ENCODE measurements at places on chromosomes 2 and 18.

GRCh38 chr2:42848726-42849290 lies 56.4 kb upstream of the HAAO start:
- no peak overlapping the region for H3K4me3 ChIP-seq
- no peaks in the 10 kb centered on the region for H3K27me3 ChIP-seq
- DNase-seq = peak; percentile 20
- no peaks in the 10 kb centered on the region for H3K4me1 ChIP-seq

DNA sequence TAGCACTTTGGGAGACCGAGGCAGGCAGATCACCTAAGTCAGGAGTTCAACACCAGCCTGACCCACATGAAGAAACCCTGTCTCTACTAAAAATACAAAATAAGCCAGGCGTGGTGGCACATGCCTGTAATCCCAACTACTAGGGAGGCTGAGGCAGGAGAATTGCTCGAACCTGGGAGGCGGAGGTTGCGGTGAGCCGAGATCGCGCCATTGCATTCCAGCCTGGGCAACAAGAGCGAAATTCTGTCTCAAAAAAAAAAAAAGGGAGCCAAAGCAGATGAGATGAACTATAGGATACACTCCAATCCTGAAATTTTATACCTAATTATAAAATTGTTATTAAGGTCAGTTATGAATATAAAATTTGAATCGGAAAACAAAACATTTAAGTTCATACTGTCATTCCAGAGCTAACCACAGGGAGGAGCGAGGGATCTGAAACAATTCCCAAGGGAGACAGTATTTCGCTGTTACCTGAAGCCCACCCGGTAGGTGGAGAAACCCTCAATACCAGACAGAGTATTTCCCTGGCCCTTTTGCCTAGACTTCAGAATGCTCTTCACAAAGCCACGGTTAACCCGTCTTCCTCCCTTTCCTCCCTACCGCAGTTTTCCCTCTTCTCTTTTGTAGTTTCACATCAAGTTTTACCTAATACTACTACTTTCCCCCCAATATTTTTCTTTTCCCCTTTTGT lies 1.4 kb downstream of the PPM1G start:
- H3K27me3 ChIP-seq = peaks cover 9% of the 10 kb centered on the region
- peak overlapping the region; percentile 94 for H3K4me3 ChIP-seq
- DNase-seq = peak; percentile 80
- peaks cover 21% of the 10 kb centered on the region for H3K36me3 ChIP-seq

DNA sequence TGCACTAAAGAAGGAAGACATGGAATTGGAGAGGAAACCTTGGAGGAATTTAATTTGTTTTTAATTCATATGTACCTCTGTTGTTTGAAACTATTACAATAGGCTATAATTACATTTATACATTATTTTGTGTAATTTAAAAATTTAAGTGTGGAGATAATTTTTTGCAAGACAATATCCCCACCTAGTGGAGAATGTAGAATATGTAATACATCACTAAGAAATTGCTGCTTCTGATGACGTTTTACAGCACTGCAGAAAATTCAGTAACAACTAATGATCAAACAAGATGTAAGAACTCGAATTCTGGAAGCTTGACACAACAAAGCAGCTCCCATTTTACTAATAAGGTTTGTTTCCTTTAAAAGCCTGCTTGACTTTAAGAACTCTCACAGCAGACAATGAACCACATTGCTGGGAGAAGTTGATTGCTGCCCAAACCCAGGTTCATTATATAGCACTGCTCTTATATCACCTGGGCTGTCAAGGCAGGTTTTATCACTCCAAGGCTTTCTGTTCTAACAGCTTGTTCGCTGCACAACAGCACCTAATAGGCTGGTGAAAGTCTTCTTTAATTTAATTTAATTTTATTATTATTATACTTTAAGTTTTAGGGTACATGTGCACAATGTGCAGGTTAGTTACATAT lies 53.4 kb downstream of the THADA start:
- no peak overlapping the region for H3K27ac ChIP-seq
- no peak overlapping the region for H3K4me3 ChIP-seq
- peaks cover 4% of the 10 kb centered on the region for H3K36me3 ChIP-seq
- no peaks in the 10 kb centered on the region for H3K4me1 ChIP-seq
- H3K27me3 ChIP-seq = no peaks in the 10 kb centered on the region
- no peak for DNase-seq

- H3K36me3 ChIP-seq = peaks cover 27% of the 10 kb centered on the region
- no peaks in the 10 kb centered on the region for H3K27me3 ChIP-seq
- H3K4me3 ChIP-seq = no peak overlapping the region
- no peak overlapping the region for H3K27ac ChIP-seq
- H3K4me1 ChIP-seq = no peaks in the 10 kb centered on the region
Observed at GRCh38 chr2:235746257-235746934, 252.6 kb downstream of the AGAP1 start.

DNA sequence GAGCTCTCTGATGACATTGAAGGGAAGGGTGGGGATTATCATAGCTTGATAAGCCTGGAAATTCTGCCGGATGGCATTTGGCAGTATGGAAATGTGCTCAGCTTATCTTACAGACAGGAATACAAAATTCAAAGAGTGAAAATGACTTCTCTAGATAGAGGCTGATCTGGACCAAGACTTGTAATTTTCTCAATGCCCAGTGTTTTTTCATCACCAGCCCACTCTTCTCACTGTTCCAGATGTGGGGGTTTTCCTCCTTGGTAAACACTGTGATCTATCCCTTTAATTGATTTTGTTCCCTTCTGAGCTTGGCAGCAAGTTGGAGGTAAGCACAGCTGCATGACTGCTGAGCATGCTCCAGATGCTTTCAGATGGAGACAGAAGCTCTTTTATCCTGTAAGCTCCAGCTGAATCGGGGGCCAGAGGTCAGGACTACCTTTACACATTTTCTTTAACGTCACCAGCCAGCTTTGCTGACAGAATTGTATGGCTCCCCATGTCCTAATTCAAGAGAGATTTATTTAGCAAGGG lies 287.4 kb upstream of the TCF4 start:
- no peak for DNase-seq
- no peak overlapping the region for H3K4me3 ChIP-seq
- no peaks in the 10 kb centered on the region for H3K36me3 ChIP-seq
- H3K4me1 ChIP-seq = peaks cover 3% of the 10 kb centered on the region
- no peaks in the 10 kb centered on the region for H3K27me3 ChIP-seq

DNA sequence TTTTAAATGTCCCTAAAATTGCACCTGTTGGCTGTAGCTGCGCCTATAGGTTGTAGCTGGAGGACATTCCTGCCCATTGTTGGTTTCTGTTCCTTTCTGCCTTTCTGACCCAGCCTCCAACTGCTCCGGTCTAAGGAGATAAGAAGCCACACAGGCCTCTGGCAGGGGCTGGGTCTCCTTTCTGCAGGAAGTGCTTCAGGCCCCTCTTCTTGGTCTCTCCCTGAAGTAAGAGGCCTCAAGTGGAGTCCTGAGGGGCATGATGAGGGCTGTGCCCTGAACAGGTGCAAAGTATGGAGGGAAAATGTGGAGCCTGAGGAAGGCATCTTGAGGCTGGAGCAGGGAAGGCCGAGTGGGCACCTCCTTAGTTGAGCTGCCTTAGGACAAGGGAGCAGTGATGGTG lies 10.4 kb upstream of the SFTPB start:
- no peak overlapping the region for H3K4me3 ChIP-seq
- H3K36me3 ChIP-seq = no peaks in the 10 kb centered on the region
- no peaks in the 10 kb centered on the region for H3K4me1 ChIP-seq
- DNase-seq = no peak
- peaks cover 15% of the 10 kb centered on the region for H3K27me3 ChIP-seq

DNA sequence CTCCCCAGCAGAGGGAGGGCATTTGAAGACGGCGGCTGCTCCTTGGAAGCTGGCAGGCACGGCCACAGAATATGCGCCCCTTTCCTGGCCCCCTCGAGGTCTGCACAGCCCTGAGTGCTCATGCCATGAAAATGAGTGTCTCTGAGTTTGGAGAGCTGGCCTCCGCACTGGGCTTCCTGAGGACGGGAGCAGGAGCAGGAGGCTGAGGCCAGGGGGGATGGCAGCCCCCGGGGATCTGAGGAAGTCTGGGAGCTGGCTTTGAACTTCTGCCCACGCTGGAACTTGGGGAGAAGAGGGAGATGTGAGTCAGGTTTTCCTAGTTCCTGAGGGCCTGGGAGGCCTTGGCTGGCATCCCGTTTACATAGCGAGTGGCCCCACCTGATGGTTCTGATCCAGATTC lies 47.0 kb downstream of the RRM2 start:
- DNase-seq = peak; percentile 38
- H3K27ac ChIP-seq = no peak overlapping the region
- H3K4me1 ChIP-seq = peaks cover 5% of the 10 kb centered on the region
- H3K4me3 ChIP-seq = no peak overlapping the region
- no peaks in the 10 kb centered on the region for H3K36me3 ChIP-seq

GRCh38 chr2:101850991-101851390 lies 140.8 kb upstream of the IL1R2 start:
- H3K4me1 ChIP-seq = no peaks in the 10 kb centered on the region
- H3K4me3 ChIP-seq = no peak overlapping the region
- no peak for DNase-seq
- no peak overlapping the region for H3K27ac ChIP-seq
- H3K27me3 ChIP-seq = no peaks in the 10 kb centered on the region

GRCh38 chr2:56812432-56812831 lies 628.6 kb downstream of the CCDC85A start:
- no peak overlapping the region for H3K4me3 ChIP-seq
- no peaks in the 10 kb centered on the region for H3K27me3 ChIP-seq
- DNase-seq = no peak

DNA sequence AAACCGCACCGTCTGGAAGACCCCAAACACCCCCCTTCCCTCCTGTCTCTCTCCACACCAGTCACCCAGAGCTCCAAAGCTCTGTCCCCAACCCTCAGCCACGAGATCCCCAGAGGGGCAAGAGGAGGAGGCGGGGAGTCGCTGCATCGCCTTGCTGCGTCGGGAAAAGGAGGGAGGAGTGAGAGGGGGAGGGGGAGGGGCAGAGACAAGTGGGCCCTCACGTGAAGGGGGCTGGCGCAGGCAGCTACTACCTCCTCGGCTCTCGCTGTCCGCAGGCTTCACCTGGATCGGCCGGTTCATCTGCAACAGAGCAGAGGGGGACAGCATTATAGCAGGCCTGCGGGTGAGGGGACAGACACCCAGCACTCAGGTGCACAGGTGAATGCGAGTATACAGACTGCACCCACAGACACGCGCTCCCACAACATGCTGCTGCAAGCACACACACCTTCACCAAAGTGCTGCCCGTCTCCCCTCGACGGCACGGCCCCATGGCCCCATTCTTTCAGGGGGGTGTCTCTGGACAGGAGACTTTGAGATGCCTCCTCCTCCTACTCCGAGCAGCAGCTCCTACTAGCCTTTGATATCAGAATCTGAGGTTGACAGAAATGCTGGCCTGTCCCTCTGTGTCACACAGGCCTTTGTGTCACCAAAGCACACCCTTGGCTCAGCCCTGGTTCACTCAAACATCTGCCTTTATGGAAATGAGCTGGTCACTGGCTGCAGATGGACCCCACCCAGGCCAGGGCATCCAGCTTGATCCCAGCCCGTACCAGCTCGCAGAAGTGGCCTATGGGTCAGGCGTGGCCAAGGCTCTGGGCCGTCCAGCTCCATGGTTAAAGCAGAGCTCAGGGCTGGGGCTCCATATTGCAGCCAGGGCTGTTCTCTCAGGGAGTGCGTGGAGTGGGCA lies 243.8 kb downstream of the CELF4 start:
- DNase-seq = peak; percentile 70
- peaks cover 6% of the 10 kb centered on the region for H3K27me3 ChIP-seq
- H3K4me3 ChIP-seq = no peak overlapping the region
- H3K27ac ChIP-seq = no peak overlapping the region

DNA sequence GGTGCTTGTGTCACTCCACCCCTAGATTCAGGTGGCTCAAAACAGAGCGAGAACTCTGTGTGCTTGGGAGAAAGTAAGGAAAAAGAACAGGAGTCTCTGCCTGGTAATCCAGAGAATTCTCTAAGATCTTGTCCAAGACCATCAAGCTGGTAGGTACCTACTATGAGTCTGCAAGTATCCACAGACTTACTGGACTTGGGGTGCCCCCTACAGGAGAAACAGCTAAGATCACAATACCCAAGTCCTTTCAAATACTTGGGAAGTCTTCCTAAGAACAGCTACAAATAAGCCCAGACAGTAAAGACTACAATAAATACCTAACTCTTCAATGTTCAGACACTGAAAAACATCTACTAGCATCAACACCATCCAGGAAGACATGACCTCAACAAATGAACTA lies 1143.6 kb upstream of the ACVR2A start:
- no peaks in the 10 kb centered on the region for H3K4me1 ChIP-seq
- no peak overlapping the region for H3K4me3 ChIP-seq
- no peaks in the 10 kb centered on the region for H3K27me3 ChIP-seq
- no peak overlapping the region for H3K27ac ChIP-seq
- peak; percentile 88 for DNase-seq

DNA sequence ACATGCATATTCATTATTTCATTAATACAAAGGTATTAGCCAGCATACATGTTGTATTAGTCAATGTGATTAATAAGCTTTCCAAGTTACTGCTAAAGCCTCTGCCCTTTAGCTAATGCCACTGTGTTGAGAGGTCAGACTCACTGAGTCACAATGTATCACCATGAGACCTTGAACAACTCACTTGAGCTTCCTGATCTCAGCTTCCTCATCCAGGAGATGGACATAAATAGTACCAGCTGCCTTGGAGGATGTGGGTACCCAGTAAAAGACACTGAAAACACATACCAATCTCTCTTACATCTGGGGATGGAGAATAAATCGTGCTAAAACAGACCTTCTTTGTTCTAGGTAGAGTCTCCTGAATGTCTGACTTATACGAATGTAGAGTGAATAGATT lies 224.6 kb downstream of the EPHA4 start:
- H3K27ac ChIP-seq = no peak overlapping the region
- no peaks in the 10 kb centered on the region for H3K36me3 ChIP-seq
- DNase-seq = no peak
- no peak overlapping the region for H3K4me3 ChIP-seq

GRCh38 chr18:46856973-46857372 lies 60.3 kb downstream of the PIAS2 start:
- H3K4me3 ChIP-seq = no peak overlapping the region
- H3K27me3 ChIP-seq = no peaks in the 10 kb centered on the region
- H3K4me1 ChIP-seq = peaks cover 2% of the 10 kb centered on the region
- no peak for DNase-seq

DNA sequence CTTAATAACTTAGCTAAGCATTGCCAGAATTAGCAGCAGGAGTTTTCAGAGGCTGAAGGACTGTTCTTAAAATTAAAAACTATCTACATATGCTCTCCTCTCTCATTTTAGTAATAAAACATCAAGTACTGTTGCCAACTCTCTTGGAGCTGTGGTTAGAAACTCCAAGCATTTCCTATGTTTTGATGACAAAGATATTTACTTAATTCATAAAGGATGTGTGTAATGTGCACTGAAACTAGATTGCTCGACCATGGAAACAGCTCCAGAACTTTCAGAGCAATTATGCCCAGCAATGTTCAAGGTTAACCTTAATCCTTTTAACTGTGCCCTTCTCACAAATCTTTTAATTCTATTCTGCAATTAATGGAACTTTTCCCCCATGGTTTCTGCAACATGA lies 8.4 kb downstream of the GRP start:
- peaks cover 59% of the 10 kb centered on the region for H3K27me3 ChIP-seq
- H3K36me3 ChIP-seq = no peaks in the 10 kb centered on the region
- no peak for DNase-seq
- no peak overlapping the region for H3K27ac ChIP-seq
- H3K4me3 ChIP-seq = no peak overlapping the region
- no peaks in the 10 kb centered on the region for H3K4me1 ChIP-seq

Data from endodermal cell (in vitro differentiated cells).